ENCODE measurements at places on chromosomes 12 and 14.

DNA sequence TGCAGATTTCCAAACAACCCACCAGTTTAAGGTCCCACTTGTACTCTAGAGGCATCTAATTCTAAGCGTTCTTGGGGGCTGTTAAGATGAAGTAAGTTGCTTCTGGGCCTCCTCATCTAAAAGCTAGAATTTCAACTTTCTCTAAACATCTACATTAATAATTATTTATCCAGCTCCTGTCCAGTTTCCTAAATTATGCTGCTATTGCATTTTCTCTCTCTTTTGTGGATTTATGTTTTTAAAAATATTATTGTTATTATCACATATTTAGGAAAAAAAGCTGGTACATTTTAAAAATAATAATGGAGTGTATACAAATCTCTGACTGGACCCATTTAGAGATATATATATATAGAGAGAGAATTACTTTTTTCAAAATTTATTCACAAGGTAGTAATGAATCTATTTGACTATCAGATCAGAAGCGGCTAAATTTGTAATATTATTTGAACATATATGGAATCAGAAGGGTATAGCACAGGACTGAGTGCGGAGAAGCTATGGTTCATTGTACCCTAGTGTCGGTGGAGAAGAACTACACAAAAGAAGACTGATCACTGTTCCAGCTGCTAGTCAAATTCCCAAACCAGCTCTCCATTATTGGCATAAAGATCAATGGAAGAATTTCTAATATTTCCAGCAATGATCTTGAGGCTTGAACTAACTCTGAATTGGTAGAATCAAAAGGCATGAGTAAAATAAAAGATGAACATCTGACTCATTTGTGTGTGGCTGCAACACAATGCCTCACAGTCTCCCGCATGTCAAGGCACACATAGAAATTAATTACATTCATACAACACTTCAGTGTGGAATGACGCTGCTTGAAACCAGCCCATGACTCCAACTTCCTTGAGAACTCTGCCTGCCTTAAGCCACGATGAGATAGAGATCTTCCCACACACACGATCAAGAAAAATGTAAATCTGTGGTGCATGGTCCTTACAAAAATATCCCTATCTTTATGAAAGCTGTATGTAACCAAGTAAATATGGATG, 433.4 kb upstream of the OR4E1 start:
- DNase-seq: no peak

DNA sequence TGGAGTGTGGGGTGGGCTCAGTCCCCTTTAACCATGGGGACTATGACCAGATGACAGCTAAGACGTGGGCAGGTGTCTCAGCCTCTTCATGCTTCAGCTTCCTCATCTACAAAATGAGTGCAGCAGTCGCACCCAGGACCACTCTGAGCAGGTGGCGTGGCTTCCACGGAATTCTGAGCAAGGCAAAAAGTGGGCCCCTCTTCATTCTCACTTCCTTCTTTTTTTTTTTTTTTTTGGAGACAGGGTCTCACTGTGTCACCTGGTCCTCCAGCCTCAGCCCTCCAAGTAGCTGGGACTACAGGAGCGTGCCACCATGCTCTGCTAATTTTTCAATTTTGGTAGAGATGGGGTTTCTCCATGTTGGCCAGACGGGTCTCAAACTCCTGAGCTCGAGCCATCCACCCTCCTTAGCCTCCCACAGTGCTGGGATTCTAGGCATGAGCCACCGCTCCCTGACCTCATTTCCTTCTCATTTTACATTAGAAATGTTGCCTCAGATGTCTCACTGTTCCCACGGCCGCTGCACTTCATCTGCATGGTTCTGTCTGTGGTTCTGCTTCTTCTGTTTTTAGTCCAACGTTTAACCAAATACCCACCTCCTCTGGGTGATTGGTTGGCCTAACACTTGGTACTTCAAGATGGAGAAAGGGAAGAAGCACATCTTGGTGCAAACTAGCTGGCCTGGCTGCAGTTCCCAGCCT, 41.3 kb upstream of the BCL7A start:
- DNase-seq: no peak

DNA sequence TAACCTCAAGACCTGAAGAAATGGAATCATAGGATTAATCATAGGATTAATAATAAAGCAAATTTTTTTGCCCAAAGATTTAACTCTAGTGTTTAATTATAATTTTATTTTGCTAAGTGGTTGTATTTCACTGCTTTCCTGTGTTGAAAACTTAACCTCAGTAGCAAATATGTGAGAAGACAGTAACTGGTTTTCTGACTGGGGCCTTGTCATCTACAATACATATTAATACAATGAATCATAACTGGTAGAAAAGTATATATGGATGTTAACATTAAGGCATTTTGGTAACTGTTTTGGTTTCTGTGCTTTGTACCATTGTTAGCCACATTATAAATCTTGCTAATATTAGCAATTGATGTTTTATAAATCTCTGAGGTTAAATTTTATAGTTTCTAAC, 92.2 kb downstream of the ACSS3 start:
- DNase-seq: no peak

GRCh38 chr12:121992059-121992879, 29.4 kb upstream of the BCL7A start:
- DNase-seq: no peak

DNA sequence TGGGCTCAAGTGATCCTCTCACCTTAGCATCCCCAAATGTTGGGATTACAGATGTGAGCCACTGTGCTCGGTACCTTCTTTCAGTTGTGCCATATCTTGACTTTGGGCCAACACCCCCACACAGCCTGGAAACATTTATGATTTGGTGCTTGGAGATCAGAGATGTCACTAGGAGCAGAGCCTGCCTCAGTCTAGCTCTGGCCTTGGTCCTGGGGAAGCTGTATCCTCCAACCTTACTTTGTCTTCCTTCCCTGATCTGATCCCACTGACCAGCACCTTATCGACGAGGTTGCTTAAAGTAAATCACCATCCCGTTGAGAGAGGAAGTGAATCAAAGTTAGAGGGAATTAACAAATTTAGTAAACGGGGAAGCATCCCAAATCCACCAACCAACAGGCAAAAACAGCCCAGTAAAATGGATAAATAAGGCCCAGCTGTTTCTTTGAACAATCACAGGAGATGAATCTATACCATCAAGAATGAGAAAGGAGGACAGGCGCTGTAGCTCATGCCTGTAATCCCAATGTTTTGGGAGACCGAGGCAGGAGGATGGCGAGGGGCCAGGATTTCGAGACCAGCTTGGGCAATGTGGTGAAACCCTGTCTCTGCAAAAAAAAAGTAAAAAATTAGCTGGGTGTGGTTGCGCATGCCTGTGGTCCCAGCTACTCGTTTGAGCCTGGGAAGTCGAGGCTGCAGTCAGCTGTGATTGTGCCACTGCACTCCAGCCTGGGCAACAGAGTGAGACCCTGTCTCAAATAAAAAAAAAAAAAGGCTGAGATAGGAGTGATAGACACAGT, 3.4 kb downstream of the PLBD2 start:
- DNase-seq: no peak
